ENCODE measurements at places on chromosomes 2 and 18. TPM values are rescaled to one million over a fixed set of nuclear protein-coding genes. Genes with fewer than 3 reads are reported as not detected.

EPB41L5 gene
- total RNA-seq: 35.4 TPM

- no peak overlapping the region for H3K27ac ChIP-seq
- DNase-seq: peak; percentile 36
- H3K4me1 ChIP-seq: peaks cover 8% of the 10 kb centered on the region
- peak overlapping the region; percentile 77 for H3K4me3 ChIP-seq
- H3K36me3 ChIP-seq: peaks cover 12% of the 10 kb centered on the region
Observed at GRCh38 chr18:63365876-63366212, 1.2 kb downstream of the KDSR start.

GRCh38 chr2:165163761-165164160 is 40.1 kb downstream of the SCN3A start:
- no peaks in the 10 kb centered on the region for H3K36me3 ChIP-seq
- no peaks in the 10 kb centered on the region for H3K27me3 ChIP-seq
- no peak for DNase-seq
- no peak overlapping the region for H3K4me3 ChIP-seq
- H3K27ac ChIP-seq: no peak overlapping the region
- H3K4me1 ChIP-seq: no peaks in the 10 kb centered on the region

DNA sequence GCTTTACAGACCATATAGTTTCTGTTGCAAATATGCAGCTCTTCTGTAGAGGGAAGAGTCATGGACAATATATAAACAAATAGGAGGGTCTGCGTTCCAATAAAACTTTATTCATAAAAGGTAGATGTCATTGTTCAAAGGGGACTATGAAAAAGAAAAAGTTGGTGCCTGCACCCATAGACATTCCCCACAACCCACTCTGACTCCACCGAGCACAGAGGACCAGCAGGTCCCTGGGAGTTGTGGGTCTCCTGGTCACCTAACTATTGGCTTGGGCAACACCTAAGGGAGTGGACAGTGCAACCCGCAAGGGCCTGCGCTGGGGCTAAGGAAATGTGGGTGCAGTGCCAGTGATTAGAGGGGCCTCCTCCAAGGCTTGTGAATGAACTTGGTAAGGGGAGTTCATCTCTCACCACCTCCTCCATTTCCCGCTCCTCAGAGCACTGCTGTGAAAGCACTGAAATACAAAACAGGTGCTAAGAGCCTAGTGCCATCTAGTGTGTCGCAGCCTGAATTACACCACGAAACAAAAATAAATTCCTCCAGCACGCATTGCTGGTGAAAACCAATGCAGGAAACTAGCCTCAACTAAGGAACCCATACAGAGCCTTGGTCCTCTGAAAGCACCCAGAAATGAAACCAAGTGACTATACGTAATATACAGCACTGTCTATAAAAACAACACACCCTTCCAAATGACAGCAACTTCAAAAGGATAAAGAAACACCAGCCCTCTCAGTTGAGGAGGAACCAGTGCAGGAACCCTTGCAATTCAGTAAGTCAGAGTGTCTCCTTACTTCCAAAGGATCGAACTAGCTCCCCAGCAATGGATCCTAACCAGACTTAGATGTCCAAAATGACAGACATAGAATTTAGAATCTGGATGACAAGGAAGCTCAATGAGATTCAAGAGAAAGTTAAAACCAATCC is 166.6 kb downstream of the RNF144A start:
- no peak overlapping the region for H3K4me3 ChIP-seq
- H3K27ac ChIP-seq: no peak overlapping the region
- H3K36me3 ChIP-seq: no peaks in the 10 kb centered on the region
- no peaks in the 10 kb centered on the region for H3K4me1 ChIP-seq
- no peaks in the 10 kb centered on the region for H3K27me3 ChIP-seq

DNA sequence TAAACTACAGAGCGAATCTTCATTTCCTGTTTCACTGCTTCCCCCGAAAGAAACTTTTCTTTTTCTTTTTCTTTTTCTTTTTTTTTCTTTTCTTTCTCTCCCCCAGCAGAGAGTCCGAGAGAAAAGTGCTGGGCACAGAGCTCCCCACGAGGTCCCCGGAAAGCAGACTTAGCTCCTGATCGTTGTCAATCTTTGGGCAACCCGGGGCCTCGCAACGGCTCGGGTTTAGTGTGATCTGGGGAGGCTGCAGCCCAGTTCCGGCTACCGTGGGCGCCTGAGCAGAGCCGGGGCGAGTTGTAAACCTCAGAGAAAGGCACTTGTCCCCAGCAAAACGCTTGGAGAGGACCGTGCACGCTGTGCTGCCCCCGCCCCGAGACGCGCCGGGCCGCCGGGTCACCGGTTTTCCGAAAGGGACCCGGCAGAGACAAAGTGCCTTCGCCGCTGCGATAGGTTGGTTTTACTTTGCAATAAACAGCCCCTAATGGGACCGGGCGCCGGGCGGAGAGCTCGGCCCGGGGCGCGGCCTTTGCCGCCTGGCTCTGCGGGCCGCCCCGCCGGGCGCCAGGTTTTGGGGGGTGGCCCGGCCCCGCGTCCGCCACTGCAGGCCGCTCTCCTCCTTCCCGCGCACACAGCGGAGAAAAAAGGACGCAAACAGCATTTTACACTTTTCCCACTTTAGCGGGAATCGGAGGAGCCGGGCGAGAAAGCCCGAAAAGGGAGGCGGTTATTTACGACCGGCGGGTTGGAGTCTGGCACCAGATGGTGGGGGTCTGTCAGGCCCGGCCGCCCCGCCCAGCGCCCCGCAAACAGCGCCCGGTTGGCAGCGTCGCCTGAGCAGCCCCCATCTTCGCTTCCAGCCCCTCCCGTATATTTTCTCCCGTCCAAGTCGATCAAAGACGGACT is 136.0 kb downstream of the INSIG2 start:
- H3K36me3 ChIP-seq: no peaks in the 10 kb centered on the region
- H3K27ac ChIP-seq: no peak overlapping the region
- H3K4me3 ChIP-seq: peak overlapping the region; percentile 70

GLB1L gene
- 5.4 TPM for total RNA-seq

DNA sequence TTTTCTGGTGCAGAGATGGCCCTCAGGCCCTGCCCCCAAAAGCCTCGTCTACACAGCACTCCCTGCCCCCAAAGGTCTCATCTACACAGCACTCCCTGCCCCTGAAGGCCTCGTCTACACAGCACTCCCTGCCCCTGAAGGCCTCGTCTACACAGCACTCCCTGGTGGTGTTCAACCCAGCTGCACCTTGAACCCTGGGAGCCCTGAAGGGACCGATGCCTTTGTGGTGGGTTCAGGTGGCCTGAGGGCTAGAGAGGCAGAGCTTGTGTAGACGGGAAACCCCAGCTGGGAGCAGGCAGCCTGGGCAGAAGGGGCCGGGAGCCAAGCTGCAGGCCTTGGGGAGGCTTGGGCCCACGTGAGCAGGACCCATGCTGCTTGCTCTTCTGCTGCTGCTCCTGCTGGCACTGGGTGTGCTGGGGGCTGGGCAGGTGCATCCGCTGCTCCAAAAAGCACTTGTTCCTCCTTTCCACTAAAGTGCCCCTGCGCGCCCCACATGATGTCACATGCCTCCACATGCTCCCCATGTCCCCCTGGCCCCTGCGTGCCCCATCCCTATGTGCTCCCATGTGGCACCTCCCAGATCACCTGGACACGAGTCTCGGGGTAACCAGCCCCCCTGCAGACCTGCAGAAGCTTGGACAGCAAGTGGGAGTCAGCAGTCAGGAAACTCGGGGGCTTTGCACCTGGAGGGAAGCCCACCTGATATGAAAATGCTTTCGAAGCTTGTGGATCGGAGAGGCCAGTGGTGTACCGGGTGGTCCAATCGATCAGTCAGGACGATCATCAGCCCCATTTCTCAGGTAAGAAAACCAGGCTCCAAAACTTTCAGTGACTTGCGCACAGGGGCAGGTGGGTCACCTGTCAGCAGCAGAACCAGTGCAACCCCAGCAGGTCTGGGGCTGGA is 94.9 kb upstream of the CTDP1 start:
- peaks cover 6% of the 10 kb centered on the region for H3K4me1 ChIP-seq
- DNase-seq: no peak
- H3K27me3 ChIP-seq: no peaks in the 10 kb centered on the region
- no peak overlapping the region for H3K4me3 ChIP-seq
- no peaks in the 10 kb centered on the region for H3K36me3 ChIP-seq

SLC11A1 gene
- total RNA-seq: not detected

DNA sequence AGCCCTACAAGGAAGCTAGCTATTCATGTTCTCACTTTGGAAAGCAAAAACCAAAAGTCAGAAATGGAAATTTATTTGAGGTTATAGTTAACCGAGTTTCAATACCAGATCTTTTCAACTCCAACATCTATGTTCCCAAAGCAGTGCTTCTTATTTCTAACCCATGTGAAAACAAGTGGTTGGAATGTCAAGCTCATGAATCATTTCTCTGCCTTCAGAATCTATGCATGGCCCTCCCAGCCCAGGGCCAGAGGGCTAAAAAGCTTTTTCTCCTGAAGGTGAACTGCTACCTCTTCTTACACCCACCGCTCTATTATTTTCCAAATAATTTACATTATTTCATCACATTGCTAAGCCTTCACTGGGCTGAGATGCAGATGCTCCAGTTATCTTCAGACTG is 158.4 kb downstream of the SP3 start:
- H3K4me1 ChIP-seq: no peaks in the 10 kb centered on the region
- no peaks in the 10 kb centered on the region for H3K27me3 ChIP-seq
- no peaks in the 10 kb centered on the region for H3K36me3 ChIP-seq
- no peak for DNase-seq
- no peak overlapping the region for H3K4me3 ChIP-seq

GRCh38 chr2:66571918-66572317 is 137.0 kb downstream of the MEIS1 start:
- peaks cover 23% of the 10 kb centered on the region for H3K4me1 ChIP-seq
- DNase-seq: no peak
- H3K4me3 ChIP-seq: no peak overlapping the region
- peaks cover 22% of the 10 kb centered on the region for H3K27me3 ChIP-seq
- H3K36me3 ChIP-seq: no peaks in the 10 kb centered on the region
- no peak overlapping the region for H3K27ac ChIP-seq

DNA sequence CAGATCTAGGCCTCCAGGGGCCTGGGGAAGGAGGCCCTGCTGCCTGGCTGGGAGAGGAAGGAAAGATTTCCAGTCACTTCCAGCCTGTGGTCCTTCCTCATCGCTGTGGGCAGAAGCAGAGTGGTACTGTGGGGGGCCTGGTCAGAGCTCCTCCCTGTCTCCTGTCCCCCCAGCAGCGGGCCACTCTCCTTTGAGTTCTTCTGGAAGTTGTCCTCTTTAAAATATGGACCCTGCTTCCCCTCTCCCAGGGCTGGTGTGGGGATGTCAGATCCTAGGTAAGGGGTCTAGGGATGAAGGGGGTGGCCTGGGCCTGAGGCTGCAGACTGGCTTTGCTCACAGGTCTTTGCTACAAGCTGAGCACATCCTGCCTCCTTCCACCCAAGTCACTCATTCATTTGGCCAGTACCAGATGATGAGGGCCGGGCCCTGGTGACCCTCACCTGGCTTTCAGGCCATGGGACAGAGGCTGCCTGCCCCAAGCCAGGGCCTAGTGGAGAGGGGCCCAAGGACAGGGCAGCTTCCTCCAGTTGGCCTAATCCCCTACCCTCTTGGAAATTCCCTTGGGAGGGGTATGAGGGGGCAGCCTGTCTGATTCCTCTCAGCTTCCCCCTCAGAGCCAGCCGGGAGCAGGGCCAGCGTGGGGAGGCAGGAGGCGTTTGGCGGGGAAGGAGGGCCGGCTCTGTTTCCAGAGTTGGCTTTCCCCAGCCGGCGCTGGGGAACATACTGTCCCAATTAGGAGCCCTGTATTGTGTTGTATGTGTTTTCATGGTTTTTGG is 231.9 kb downstream of the DYSF start:
- no peak for DNase-seq
- H3K4me1 ChIP-seq: no peaks in the 10 kb centered on the region
- no peaks in the 10 kb centered on the region for H3K36me3 ChIP-seq

GRCh38 chr2:227228061-227228667 is 63.7 kb downstream of the COL4A3 start:
- no peak overlapping the region for H3K27ac ChIP-seq
- no peaks in the 10 kb centered on the region for H3K4me1 ChIP-seq
- H3K36me3 ChIP-seq: no peaks in the 10 kb centered on the region
- H3K4me3 ChIP-seq: no peak overlapping the region
- H3K27me3 ChIP-seq: no peaks in the 10 kb centered on the region
- DNase-seq: no peak

Data from GM23338 (cell line).